Right hindlimb (tissue), 1 donor: ENCODE measurements at places on chromosomes 3 and 15.

- DNase-seq: no peak
Observed at GRCh38 chr15:68815598-68815997, 5.1 kb downstream of the ANP32A start.

DNA sequence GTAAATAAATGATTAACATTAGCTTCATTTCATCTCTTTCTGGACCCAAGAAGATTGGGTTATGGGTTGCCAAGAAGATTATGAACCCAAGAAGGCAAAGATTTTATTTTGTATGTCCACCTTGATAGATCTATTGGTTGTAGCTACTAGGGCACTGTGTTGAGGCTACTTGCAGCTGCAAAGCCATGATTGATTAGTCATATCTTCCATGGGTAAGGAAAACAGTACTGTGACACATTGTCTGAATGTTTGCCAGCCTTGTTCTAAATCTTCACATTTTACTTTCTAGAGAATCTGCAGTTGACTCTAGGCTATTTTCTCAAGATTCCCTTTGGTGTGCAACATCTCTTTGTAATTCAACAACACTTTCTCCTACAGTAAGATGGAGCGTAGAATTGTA, 229.2 kb upstream of the KCNH8 start:
- DNase-seq: no peak

DNA sequence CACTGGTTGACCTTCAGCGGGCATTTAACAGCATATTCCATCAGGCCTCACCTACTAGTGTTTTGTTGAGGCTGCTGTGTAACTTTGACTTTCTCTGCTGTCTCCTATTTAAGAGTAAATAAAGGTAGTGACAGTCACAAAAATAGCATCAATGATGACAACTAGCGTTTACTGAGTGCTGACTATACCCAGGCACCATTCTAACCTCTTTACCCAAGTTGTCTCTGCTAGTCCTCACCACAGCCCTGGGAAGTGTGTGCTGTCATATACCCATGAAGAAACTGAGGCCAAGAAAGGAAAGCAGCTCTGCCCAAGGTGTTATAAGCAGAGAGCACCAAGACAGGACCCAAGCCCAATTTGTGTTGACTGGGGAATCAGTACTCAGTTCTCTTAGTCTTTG, 286.4 kb upstream of the CTDSPL start:
- no peak for DNase-seq

DNA sequence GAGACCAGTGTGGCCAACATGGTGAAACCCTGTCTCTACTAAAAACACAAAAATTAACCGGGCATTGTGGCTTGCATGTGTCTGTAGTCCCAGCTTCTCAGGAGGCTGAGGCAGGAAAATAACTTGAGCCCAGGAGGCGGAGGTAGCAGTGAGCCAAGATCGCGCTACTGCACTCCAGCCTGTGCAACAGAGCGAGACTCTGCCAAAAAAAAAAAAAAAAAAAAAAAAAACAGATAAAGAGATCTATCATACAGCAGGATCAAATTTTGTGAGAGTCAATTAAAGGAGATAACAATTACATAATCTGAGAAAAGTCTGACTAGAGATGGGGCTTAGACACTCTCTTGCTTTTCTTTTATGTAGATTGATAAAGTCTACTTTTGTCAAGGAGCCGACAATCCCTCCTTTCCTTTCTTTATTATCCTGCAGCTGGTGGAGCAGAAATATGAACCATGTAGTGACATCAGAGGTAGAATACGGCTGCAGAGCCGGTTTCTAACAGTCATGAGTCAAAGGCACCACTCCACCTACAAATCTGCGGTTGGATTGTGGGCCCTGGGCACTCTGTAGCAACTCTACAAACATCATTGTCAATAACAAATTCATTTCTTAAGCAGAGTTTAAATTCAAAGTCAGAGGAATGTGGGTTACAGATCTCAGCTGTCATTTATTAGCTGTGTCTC, 9.0 kb downstream of the C2CD4A start:
- no peak for DNase-seq

- no peak for DNase-seq
Observed at GRCh38 chr3:45906681-45907407, 20.5 kb downstream of the CCR9 start.

GRCh38 chr3:125478326-125478725, 41.7 kb downstream of the SNX4 start:
- DNase-seq: no peak

DNA sequence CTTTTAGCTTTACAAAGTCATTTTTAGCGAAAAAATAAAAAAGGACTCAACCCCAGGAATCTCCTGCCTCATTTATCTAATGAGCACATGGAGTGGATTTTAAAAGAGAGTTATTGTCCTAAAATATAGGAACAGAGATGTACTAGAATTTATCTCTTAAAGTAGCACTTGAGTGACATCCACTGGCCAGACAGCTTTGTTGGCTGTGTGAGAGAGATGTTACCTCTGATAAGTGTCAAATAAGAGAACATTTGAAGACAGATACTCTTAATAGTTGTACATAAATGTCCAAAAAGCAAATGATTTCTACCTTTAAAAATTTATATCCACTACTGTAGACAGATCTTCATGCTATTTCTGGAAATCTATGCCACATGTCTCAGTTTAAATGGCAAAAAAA, 12.3 kb upstream of the MFSD1 start:
- DNase-seq: no peak

- DNase-seq: no peak
Observed at GRCh38 chr3:169448501-169448900, 215.0 kb downstream of the MECOM start.

GRCh38 chr3:50267280-50267913, 1.6 kb upstream of the SEMA3B start:
- DNase-seq: peak; percentile 89

GRCh38 chr3:3666664-3667063, 132.6 kb upstream of the LRRN1 start:
- DNase-seq: no peak

DNA sequence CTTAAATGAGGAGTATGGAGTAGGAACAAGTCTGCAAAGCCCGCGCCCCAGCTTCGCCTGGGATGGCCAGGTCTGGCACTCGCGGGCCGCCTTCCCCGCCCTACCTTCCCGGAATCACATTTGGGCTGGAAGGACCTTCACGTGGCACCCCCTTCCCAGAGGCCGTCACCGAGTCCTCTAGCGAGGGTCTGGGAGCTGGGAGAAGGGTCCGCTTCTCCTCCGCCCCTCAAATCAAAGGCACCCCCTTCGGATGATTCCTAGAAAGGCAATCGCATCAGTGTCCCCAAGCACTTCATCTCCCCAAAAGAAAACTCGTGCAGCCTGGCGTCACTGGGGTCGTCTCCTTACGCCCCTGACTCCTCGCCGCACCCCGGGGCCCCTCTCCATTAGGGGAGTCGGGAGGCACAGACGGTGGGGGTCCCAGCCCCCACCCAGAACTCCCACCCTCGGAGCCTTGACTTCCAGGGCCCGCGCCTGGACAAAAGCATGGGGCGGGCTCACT, 380 bp downstream of the MYLK start:
- DNase-seq: peak; percentile 48

- DNase-seq: no peak
Observed at GRCh38 chr3:153553605-153553945, 391.5 kb downstream of the RAP2B start.

DNA sequence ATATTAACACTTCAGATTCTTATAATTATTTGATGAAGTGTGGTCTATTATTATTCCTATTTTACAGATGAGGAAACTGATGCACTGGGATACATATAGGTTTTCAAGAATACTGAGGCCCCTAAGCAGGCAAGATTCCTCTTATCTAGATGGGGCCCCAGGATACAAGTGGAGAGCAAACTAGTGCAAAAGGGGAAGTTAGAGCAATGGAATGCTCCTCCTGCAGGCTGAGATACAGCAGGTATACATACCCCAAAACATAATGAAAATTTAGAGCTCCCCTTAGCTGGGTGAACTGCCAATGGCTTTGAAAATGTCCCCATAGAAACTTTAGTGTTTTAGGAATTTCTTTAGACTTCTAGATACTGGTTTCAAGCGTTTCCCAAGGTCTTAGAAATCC, 247.1 kb downstream of the CHST2 start:
- DNase-seq: no peak

GRCh38 chr3:36944641-36945270, at the start of gene TRANK1:
Gene TRANK1, minus strand, starts transcription at chr3:36945054. Its CDS starts 245 bp downstream, at chr3:36944809.
- DNase-seq: peak; percentile 71

- no peak for DNase-seq
Observed at GRCh38 chr15:46222826-46223225, 588.0 kb downstream of the SQOR start.

DNA sequence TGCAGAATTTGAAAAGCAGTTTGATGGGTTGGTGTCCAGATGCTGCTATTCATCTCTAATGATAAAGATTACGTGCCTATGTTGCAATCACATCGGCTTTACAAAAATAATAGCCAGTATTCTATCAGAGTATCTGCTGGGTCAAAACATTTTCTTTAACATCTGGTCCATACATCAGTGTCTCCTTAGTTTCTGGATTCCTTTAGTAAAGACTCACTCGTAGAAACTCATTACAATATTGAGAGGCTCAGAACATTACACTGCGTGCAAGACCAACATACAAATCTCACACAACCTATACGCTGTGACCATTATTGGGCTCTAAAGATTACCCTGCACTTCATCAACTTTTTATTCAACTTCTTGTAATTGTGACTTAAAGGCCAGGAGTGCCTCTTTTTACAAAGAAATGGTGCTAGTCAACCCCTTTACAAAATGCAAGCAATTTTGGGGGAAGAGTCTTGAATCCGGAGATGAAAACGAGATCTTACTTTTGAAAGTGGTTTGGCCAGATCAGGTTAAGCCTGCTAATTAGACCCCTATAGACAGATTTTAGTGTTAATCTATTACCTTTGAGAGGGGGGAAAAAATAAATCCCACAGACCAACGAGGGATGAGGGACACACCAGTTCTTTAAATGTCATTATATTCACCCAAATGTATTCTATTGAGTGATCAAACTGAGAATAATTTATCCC, 2.9 kb downstream of the TRA2B start:
- no peak for DNase-seq
